ENCODE measurements at places on chromosomes 12 and 14.

DNA sequence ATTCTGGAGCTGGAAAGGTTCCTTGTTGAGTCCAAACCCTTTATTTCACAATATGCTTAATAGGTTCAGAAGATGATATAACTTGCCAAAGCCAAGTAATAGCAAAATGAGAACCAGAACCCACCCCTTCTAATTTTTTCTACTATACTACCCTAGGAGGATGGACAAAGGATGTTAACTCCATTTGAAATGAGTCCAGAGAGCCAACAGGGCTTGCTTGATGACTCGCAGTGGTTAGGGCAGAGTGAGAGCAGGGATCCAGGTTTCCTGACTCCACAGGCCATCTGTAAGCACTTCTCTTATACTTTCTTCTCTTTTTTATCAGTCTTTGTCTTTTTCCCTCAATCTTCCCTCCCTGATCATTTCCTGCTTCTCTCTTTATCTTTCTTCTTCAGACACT lies 668.1 kb downstream of the MED13L start:
- DNase-seq: no peak

- DNase-seq: no peak
Observed at GRCh38 chr12:109458771-109459208, 18.3 kb downstream of the KCTD10 start.

DNA sequence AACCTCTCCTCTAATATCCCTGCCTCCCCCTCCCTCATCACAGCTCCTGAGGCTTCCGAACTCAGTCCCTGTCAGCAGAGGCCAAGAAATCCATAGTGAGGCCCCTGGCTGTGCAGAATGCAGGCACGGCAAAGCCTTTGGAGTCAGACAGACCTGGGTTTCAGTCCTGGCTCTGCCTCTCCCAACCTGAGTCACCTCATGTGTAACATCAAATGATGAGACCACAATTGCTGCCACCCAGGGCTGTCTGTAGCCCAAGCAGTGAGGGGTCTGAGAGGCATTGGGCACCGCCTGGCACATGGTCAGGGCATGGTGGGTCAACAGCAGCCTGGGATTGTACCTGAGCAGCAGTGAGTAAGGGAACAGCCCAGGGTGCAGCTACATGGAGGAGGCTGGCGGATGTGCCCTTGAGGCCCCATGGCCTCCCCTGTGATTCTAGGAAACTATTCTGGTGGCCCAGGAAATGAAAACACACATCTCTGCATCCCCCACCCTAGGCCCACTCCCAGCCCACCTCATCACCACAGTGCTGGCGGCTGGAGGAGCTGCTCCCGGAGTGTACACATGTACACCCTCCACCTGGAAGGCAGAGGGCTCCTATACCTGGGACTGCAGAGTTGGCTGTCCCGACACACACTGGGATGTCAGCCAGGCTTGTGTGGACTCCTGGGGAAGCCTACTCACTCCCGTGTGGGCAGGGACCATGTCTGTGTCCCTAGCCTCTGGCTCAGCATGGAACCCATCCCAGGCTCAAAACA lies 7.7 kb downstream of the ANKRD33 start:
- DNase-seq: no peak

DNA sequence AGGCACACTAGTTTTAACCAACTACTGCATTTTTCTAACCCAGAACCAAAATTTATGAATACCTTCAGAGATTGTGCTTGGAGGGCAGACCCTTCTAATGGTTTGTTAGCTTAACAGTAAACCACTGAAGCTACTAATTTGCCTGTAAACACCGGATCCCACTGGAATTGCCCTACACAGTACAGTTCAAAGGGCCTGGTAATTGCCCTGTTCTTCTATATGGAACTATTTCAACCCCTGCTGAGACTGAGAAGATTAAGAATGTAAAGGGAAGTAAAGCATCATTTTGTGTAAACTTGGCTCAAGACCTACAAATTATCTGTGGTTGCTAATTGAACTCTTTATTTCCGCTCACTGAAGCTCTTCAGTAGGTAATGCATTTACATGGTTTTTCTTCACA lies 468.1 kb downstream of the NPAS3 start:
- DNase-seq: no peak

- DNase-seq: no peak
Observed at GRCh38 chr12:2551412-2551900, 243.3 kb upstream of the FKBP4 start.

DNA sequence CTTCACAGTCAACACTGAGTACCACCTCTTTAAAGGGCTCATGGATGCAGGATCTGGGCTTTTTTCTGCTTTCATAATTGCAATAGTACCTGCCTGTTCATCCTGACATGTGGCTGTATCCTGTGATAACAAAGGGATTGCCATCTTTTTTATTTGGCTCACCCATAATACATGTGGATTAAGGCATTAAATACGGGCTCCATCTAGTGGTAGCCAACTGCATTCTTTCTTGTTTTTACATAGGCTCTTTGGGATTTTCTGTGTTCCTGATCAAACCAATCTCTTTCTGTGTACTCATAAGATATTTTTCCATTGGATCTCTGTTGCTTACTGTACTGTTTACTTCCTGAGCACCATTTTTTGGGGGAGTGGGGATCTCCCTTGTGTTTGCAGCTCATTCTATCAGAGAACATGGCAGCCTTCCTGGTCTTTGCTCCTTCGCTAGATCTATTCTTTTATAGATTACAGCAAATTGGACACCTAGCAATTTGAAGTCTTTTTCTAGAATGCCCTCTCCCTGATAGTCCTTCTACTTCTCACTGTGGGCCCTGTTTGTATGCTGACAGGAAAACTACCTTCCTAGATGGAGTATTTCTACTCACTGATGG lies 723.4 kb upstream of the MDGA2 start:
- DNase-seq: peak; percentile 22

DNA sequence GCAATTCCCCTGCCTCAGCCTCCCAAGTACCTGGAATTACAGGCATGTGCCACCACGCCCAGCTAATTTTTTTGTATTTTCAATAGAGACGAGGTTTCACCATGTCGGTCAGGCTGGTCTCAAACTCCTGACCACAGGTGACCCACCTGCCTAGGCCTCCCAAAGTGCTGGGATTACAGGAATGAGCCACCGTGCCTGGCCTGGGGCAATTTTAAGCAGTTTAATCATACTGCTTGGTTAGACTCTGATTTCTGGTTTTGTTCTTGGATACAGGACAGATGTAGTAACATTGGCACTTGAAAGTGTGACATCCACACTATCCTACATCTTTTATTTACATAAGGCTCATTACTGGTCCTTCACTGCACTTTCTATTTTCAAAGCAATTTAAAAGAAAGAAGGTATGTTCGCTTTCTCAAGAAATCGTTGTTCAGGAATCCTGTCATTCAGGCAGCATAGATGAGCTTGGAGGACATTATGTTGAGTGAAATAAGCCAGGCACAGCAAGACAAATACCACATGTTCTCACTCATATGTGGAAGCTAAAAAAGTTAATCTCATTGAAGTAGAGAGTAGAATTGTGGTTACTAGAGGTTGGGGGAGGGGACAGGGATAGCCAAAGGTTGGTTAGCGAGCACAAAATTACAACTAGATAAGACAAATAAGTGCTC lies 4.0 kb upstream of the NUAK1 start:
- DNase-seq: no peak

DNA sequence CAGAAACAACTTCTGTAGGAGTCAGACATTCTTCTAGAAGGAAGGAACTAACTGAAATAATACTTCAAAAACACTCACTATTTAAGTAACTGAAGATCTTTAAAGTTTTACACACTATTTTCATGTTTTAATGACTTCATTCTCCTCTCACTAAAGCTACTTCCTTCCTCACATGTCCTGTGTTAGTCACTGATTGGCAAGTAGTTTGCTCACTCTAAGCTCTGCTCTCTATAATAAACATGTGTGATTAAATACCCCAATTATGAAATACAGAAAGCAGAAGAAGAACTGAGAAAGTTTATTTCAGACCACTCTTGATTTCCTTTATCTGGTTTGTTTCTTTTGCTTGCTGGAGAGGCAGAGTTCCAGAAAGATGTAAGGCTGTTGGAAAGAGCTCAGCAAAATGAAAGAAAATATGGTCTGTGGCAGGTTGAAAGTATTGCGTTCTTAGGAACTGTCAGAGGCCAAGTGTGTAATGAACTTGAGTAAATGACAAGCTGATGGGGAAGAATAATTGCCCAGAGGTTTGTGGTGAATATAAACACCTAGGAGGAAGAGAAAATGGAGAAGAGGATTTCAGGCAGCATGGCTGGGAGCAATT lies 522.0 kb upstream of the SEL1L start:
- DNase-seq: no peak
